ENCODE measurements at places on chromosomes 4 and X.

GRCh38 chr4:33411182-33411581 is 2691.0 kb downstream of the PCDH7 start:
- DNase-seq = peak; percentile 45

- DNase-seq = no peak
These were observed 46.3 kb downstream of the ALPK1 start for GRCh38 chr4:112343330-112344080.

- DNase-seq = peak; percentile 8
These were observed 383.7 kb upstream of the ATOH1 start for GRCh38 chr4:93444860-93445259.

DNA sequence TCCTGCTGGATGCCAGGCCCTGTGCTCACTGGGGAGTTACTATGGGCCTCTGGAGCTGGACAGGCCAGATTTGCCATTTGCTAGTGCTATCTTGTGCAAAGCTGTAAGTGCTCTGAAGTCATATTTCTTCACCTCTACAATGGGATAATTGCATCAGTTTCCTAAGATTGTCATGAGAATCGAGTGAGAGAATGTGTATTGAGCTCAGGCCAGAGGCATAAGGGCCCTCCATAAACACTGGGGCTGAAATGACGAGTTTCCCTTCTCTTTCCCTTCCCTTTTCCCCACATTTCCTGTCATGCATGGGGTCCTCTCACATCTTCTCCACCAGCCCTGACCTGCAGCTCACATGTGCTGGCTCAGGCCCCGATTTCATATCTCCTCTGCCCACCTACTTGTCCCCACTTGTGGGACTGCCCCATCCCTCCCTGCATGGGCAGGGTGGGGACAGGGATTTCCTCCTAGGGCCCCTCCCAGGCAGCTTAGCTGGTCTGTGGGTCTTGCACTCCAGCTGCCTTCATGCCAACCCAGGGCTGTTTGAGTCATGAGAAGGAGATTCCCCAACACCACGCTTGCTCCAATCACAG is 358.8 kb downstream of the MID1IP1 start:
- no peak for DNase-seq

- no peak for DNase-seq
These were observed 54.4 kb downstream of the NBDY start for GRCh38 chrX:56783450-56783831.

- DNase-seq = peak; percentile 22
These were observed 196.4 kb upstream of the RADX start for GRCh38 chrX:106415276-106415895.

DNA sequence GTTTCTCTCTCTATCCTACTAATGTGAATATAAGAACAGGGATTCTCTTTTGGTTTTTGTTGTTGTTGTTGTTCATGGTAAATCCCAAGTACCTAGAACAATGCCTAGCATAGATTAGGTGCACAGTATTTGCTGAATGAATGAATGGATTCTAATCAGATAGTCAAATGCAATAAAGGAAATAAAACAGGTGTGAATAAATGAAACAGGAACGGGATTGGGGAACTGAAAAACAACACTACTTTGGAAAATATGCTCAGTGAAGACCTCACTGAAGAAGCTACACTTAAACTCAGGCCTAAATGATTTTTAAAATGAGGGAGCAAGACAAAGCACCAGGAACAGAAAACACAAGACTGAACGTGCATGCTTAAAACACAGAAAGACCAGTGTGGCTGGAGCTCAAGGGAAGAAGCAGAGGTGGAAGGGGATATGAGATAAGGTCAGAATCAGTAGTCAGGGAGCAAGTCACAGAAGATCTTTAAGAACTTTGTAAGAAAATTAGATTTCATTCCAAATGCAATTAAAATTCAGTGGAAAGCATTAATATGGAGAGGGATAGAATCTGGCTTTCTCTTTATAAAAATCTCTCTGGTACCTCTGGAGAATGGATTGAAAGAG is 144.7 kb downstream of the ZAR1 start:
- no peak for DNase-seq

DNA sequence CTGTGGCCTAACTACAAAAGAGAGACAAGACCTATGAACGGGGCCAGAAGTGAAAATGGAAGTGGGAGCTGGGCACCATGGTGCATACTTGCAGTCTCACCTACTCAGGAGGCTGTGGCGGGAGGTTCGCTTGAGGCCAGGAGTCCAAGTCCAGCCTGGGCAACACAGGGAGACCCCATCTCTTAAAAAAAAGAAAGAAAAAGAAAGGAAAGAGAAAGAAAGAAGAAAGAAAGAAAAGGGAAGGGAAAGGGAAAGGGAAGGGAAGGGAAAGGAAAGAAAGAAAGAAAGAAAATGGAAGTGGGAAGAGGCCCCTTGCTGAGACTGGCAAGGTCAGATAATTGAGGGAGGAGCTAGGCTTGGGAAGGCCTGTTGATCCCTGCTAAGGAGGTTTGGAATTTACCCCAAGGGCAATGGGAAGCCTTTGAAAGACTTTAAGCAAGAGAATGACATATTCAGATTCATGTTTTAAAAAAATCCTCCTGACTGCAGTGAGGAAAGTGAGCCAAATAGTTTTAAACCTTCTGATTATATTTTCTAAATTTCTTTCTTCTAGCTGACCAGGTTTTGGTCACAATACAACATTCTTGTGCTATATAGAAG is 17.7 kb upstream of the HERC5 start:
- peak; percentile 86 for DNase-seq

DNA sequence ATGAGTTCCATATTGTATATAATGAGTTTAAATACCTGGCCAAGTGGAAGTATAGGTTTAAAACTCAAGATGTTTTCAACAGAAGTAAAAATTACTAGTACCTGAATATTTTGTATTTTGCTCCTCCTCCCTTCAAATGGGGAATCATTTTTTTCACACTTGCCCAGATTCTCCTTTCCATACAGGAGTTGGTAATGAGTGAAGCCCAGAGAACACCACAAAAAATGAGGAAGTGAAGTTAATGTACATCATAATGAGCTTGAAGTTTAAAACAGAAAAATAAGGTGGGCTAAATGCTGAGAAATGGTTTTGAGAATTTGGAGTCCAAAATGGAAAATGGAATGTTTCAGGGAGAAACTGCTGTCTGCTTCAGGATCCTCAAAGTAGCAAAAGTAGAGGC is 364.8 kb upstream of the EMCN start:
- no peak for DNase-seq

- peak; percentile 38 for DNase-seq
These were observed 115.3 kb downstream of the HS3ST1 start for GRCh38 chr4:11313157-11313943.

- no peak for DNase-seq
These were observed 149.7 kb downstream of the PTTG2 start for GRCh38 chr4:38109896-38110295.

DNA sequence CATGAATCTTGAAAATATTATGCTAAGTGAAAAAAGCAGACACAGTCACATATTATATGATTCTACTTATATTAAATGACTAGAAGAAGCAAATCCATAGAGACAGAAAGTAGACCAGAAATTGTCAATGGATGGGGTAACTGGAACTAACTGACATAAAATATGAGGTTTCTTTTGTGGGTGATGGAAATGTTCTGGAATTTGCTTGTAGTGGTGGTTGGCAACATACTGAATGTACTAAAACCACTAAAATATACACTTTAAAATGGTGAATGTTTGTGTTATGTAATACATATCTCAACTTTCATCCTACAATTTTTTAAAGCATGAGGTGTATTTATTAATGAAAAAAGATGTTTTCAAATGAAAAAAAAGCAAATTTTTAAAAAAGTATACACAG is 14.7 kb downstream of the CNOT6L start:
- DNase-seq = no peak

GRCh38 chr4:71553605-71554004 is 214.8 kb downstream of the SLC4A4 start:
- peak; percentile 54 for DNase-seq

DNA sequence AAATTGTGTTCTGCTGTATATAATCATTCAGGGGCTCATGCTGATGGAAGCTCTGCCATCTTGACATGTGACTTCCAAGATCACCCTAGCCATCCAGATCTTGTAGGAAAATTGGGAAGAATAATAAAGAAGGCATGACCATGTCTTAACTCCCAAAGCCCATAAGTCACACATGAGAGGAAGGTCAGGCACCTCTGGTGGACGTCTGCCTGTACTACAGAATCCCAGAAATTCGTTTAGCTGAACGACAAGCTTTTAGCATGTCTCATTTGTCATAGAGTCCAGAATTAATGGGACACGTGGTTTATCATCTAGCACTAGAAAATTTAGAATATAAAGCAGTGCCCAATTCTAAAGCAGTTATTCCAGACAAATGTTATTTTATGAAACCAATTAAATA is 212.7 kb downstream of the CENPC start:
- peak; percentile 38 for DNase-seq

- DNase-seq = peak; percentile 59
These were observed 2528.4 kb downstream of the ARAP2 start for GRCh38 chr4:33715841-33716395.

DNA sequence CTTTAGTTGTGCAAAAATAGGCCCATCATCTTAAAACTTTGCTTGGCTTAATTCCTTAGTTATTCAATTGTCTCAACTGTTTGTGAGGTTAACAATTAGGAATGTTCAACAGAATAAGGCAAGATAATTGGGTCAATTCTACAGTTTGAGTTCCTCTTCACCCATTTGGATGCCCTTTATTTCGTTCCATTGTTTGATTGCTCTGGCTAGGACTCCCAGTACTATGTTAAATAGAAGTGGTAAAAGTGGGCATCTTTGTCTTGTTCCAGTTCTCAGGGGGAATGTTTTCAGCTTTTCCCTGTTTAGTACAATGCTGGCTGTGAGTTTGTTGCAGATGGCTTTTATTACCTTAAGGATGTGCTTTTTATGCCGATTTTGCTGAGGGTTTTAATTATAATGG is 761.5 kb upstream of the GRIA3 start:
- DNase-seq = no peak
